ENCODE measurements at places on chromosomes 4 and X.
A peak's percentile ranks its signal among the peaks of the same experiment; 100 is the strongest.

GRCh38 chr4:140944199-140944515 is 188.0 kb upstream of the TBC1D9 start:
- DNase-seq: peak; percentile 81

- DNase-seq: no peak
Measured at GRCh38 chr4:24190761-24191695, 301.2 kb upstream of the PPARGC1A start.

DNA sequence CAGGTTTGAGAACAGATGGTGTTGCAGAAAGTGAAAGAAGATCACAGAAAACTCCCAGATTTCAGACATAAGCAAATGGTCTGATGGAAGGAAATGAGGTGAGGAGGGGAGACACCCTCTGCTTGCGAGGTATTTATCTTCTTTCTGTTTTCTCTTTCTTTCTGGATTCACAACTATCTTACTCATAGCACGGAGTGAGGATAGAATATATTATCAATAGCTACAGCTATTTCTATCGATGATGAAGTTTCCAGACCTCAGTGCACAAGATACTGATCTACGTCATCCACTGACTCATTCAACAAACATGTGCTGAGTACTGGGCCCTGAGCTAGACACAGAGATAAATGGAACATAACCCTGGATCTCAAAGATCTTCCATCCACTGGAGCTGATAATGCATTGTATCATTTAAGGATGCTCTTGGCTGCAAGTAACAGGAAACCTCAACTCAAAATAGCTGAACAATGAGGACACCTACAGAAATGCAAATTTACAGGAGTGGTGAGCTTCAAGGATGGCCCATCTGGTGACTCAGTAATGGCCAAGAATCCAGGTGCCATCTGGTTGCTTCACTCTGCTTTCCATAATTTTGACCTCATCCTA is 21.2 kb downstream of the SLC2A9 start:
- no peak for DNase-seq

DNA sequence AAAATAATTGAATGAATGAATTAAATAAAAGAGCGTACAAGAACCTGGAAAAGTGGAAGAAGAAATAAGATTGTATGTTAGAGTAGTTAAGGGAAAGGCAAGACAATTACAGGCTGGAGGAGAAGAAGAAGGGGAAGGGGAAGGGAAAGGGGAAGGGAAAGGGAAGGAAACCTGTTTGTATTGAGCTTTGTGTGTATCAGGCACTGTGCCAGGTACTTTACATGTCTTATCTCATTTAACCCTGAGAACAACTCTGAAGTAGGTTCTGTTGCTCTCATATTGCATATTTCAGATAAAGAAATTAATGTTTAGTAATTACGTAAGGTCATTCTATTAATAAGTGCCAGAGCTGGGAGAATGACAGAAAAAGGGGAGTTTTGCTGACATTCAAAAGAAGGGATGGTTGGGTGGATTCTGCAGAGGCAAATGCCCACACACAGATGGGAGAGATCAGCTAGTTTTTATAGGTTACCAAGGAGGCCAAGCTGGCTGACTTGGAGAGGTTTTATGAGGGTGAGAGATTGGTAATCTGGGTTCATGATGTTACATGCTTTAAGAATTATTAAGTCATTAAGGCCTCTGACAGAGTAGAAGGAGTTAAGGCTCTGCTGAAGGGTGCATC is 92.3 kb upstream of the LCORL start:
- DNase-seq: no peak

GRCh38 chrX:123976706-123977316 is 15.3 kb downstream of the STAG2 start:
- DNase-seq: no peak

- peak; percentile 99 for DNase-seq
Measured at GRCh38 chr4:110480031-110480549, 4.1 kb downstream of the ENPEP start.

DNA sequence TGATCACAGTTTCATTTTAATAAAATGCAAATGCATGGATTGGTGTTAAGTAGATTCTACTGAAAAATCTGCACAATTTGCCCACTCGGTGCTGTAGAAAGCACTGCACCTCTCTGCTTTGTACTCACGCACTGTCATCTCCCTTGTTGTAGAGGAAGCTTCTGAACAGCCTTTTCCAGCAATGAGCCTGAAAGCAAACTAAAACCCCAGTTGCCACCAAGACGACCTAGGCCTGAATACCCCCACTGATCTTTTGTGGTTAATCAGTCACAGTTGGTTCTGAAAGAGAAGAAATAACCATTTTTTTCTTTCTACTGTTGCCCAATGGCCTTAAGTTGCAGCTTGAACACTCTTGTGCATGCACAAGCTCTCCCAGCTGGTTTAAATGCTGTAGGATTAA is 229.8 kb downstream of the NLGN4X start:
- DNase-seq: no peak

GRCh38 chrX:53437206-53437605 is 3.0 kb upstream of the HSD17B10 start:
- DNase-seq: no peak

DNA sequence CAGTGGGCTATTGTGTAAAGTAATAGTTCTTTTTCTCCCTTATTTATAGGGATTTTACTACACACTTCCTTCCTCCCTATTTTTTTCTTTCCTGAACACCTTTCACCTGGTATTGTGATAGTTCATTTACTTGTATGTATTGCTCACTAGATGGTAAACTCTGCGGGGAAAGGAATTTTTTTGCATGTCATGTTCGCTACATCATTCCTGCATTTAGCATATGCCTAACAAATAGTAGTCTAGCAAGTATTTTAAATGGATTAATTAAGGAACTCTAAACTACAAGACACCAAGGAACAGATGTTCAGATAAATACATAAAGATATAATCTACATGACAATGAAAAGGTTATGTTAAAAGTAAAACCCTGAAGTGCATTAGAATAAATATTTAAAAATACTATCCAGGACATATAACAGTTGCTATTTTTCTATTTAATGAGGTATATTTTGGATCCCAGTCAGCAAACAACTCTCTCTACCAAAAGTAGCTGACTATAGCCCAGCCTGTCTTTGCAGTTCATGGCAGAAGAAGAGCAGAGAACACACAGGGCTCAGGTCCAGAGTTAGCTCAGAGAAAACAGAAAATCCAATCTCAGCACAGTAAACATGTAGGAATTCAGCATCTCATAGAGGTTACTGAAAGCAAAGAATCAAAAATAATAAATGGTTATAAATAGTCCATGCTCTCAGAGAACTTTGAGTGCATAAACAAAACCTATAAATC is 87.8 kb downstream of the PACRGL start:
- no peak for DNase-seq

DNA sequence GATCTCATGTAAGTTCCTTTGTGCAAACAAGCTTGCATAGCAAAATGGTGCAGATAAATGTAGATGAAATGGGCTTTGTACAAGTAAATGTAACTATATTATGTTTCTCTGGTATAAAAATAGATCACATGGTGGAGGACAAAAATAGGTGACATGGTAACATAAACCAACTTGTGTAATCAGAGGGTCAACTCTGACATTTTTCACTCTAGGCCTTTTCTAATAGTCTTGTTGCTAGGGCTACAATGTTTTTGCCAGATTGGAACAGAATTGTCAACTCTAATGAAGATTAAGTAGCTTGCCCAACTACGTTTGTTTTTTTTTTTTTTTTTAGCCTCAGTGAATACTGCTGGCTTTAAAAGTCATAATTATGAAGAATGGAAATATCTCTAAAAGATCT is 11.5 kb downstream of the MAD2L1 start:
- DNase-seq: no peak

DNA sequence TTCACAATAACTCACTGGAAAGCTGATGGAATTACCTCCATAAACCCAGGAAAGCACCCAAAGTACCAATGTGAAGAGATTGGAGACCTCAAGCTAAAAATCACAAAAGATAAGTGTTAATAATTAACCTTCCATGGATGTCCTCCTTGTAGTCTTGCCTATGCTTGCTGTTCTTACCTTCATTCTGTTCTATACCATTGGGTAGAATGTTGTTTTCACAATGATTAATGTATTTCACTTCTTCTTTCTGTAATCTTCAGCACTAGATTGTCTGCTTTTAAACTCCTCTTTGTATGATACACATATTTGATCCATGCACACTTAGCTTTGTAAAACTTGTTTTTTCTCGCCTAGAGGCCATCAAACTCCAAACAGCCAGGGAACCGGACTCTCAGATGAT is 570.3 kb downstream of the RAPGEF2 start:
- no peak for DNase-seq

DNA sequence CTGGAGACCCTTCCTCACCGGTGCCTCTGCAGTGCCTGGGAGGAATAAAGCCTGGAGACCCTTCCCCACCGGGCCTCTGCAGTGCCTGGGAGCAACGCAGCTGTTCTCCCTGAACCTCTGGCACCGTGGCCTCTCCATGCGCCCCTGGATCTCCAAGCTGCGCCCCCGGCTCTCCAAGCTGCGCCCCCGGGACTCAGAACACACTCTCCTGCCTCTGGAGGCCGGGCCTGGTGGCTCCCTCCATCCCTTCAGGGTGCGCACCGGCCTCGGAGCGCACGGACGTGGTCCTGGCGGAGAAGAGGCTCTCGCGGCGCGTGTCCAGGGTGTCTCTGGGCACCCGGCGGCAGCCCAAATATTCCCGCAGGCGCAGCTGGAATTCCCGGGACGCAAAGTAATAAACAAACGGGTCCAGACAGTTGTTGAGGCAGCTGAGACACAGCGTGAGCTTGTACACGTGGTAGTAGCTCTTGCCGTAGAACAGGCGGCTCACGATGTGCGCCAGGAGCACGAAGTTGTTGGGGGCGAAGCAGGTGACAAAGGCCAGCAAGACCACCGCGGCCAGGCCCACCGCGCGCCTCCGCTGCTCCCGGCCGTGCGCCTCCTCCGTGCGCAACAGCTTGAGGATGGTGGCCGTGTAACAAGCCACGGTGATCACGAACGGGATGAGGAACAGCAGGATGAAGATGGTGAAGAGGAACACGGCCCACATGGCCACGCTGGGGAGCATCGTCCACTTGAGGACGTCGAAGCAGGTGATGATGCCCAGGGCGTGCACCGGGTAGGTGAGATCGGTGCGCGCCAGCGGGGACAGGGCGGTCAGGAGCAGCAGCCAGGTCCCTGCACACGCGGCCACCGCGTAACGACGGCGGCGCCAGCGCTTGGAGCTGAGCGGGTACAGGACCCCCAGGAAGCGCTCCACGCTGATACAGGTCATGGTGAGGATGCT is 12.8 kb upstream of the ASMTL start:
- no peak for DNase-seq

- DNase-seq: no peak
Measured at GRCh38 chr4:186137196-186137794, 32.8 kb downstream of the FAM149A start.

- DNase-seq: no peak
Measured at GRCh38 chr4:159175989-159176375, 73.1 kb downstream of the RAPGEF2 start.

DNA sequence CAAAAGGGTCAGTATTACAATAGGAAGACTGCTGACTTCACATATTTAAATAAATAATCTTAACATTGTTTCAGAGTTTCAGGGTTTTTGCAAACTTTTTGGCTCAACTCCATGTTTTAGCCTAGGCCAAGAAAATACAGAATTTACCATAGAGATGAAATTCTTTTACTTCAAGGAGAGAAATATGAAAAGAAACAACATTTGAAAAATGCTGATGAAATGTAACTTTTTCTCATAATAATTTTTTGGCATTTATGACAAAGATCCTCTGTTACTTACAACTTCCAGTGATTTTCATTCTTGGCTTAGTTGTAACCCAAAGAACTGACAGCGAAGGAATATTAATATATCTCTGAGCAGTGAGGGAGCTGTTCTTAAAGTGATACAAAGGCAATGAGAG is 316.1 kb upstream of the EMCN start:
- no peak for DNase-seq

- DNase-seq: no peak
Measured at GRCh38 chrX:154351183-154352011, 23.0 kb downstream of the FLNA start.

GRCh38 chrX:54695816-54696487 is 102.1 kb downstream of the ITIH6 start:
- no peak for DNase-seq

- no peak for DNase-seq
Measured at GRCh38 chrX:20267931-20268701, 1.4 kb upstream of the RPS6KA3 start.

GRCh38 chr4:127344071-127344470 is 288.7 kb upstream of the INTU start:
- no peak for DNase-seq

DNA sequence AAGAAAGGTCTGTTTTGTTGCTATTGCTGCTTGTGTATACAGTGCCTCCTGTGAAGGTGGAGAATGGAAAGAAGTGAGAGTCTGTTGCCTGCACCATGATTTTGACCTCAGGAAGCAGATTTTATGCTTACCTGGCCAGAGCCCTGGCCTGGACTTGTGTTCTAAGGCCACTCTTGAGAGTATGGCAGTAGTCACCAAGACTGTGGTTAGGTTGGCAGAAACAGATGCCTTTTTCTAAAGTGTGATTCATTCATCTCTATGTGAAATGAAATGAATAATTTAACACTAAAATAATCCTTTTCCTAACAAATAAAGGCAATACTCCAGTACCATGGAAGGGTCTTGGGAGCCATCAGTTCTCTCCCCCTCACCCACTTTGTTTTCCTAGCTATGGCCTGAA is 161.8 kb downstream of the DCLK2 start:
- no peak for DNase-seq

- DNase-seq: peak; percentile 21
Measured at GRCh38 chr4:11529625-11530201, 101.0 kb upstream of the HS3ST1 start.

- no peak for DNase-seq
Measured at GRCh38 chr4:2828758-2829181, 14.9 kb upstream of the ADD1 start.

DNA sequence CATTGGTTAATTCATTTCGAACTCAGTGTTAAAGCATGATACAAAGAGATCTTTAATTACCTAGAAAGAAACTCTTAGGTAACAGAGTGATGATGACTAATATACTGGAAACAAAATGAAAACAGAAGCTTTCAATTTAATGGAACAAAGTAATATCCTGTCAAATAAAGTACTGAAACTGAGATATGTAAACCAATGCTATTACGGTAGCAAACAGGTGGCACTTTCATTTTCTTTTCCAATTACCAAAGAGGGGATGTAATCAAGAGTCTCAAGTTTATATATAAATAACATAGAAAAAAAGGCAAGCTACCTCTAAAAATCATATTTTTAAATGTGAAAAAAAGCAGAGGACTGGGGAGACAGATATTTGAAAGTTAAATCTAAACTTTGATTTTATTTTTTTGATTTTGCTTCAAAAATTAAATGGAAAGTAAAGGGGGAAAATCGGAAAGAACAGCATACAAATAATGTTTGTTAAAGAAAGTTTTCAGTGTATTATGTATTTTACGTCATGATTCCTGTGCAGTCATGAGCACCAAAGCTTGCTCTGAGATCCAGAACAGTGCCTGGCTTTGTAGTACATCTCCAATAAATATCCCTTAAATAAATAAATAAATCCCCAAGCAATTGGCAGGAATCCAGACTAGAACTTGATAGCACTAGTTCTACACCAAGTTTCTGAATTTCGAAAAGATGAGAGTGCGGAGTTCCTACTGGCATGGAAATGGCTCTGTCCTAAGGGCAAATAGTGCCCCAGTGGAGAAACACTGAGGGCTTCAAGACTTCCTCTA is 25.0 kb upstream of the RAPGEF2 start:
- no peak for DNase-seq

- DNase-seq: no peak
Measured at GRCh38 chr4:121978172-121978516, 26.3 kb upstream of the TRPC3 start.
